ENCODE measurements at places on chromosomes 13 and 19. TPM values are rescaled to one million over a fixed set of nuclear protein-coding genes. Genes with fewer than 3 reads are reported as not detected.

The ZNF486 gene
- total RNA-seq, result 7.8 TPM

The CYSLTR2 gene
- not detected for total RNA-seq

The KLK12 gene
- not detected for total RNA-seq

The ZNF829 gene
- 4.9 TPM for total RNA-seq

The KLHL1 gene
- not detected for total RNA-seq

The DLL3 gene
- 1.5 TPM for total RNA-seq

The ZNF560 gene
- total RNA-seq, result 4.2 TPM

The SYNGR4 gene
- not detected for total RNA-seq

The C13orf42 gene
- total RNA-seq, result not detected

The WTIP gene
- 11.1 TPM for total RNA-seq

The NCR1 gene
- not detected for total RNA-seq

The LAIR2 gene
- total RNA-seq, result not detected

The CCL25 gene
- total RNA-seq, result not detected

The PSG7 gene
- total RNA-seq, result not detected

The CD177 gene
- total RNA-seq, result not detected

The TMPRSS9 gene
- 0.10 TPM for total RNA-seq

The LYL1 gene
- total RNA-seq, result 4.1 TPM

- DNase-seq, result no peak
Observed at GRCh38 chr13:50280441-50280937, 265.2 kb downstream of the KCNRG start.

GRCh38 chr13:112056739-112057438 lies 10.1 kb upstream of the SOX1 start:
- DNase-seq, result no peak

GRCh38 chr19:45917421-45918091 lies 3.0 kb upstream of the NANOS2 start:
- peak; percentile 24 for DNase-seq

DNA sequence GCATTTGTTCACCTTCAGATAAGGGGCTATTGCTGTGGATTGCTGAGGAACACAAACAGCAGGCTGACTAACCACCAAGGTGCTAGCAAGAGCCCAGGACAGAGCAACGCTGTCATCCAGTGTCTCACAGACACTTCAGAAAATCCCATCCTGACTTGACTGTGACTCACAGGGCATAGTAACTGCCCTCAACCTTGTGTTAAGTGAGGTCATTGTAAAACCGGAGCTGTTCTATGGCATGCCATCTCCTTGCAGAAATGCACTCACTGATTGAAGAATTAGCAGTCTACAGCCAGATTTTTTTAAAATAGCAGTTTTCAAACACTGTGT lies 51.1 kb downstream of the TNFRSF19 start:
- DNase-seq, result peak; percentile 84

- DNase-seq, result no peak
Observed at GRCh38 chr13:39244561-39245230, 206.4 kb downstream of the NHLRC3 start.

DNA sequence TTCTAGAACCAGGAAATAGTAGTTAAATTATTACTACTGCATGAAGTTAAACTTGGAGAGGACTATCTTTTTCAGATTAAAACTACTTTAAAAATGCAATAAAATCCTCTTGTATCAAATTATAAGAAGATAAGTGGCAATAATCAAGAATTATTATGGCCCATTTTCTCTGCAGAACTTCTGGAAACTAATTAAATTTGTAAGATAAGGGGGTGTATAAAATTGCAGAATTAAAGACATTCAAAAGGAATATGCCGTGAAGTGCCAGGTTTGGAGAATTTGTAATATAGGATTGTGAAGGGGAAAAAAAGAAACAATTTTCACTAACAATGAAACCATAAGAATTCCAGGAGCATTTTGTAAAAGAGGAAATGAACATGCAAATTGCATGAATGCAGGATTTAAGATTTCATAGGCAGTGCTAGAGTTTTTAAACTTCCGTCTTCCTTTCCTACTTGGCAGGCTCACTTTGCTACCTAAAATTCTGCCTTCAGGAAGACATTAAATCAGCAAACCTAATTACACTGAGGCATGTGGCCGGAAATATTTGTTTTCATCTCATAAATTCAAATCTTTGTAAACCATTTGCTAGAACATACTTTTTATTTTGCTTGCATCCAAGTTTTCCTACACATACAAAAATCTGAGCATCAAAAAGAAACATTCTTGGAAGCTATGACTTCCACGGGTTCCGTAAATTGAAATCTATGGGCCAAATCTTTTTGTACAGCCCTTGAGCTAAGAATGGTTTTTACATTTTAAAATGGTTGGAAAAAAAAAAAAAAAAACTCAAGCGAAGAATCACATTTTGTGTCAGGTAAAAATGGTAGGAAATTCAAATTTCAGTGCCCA lies 166.9 kb downstream of the DCLK1 start:
- no peak for DNase-seq

DNA sequence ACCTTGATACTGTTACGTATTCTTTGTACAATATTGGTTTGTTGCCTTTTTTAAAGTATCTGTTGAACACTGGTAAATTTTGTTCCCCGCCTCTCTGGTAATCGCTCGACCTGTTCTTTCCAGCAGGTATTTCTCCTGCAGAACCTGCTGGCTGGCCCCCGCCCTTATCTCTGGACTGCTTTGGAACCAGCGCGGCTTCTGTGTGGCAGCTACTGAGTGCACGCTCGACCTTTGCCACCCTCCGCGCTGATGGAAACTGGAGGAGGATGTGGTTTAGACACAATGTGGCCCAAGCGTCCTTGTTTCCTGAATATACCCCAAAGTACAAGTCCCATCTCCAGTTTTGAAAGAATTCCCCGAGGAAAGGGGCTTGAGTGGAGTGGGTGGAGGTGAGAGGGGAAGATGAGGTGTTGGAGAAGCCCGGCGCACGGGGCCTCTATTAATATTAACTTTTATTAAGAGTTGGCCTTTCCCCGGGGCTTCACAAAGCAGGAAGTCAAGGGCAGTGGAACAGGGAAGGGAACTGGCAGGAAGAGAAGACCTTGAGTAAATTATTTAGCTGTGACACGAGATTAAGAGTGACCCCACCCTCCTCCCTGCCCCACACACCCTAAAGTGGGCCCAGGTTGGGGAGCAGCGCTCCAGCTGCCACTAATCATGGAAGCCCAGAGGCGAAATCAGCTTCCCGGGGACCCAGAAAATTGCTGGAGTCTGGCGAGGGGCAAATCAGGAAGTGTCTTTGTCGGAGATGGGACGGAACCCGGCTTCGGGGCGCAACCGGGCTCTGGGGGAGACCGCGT lies 16.0 kb downstream of the CDX2 start:
- no peak for DNase-seq

- peak; percentile 51 for DNase-seq
Observed at GRCh38 chr13:50124536-50125303, 109.5 kb downstream of the KCNRG start.

DNA sequence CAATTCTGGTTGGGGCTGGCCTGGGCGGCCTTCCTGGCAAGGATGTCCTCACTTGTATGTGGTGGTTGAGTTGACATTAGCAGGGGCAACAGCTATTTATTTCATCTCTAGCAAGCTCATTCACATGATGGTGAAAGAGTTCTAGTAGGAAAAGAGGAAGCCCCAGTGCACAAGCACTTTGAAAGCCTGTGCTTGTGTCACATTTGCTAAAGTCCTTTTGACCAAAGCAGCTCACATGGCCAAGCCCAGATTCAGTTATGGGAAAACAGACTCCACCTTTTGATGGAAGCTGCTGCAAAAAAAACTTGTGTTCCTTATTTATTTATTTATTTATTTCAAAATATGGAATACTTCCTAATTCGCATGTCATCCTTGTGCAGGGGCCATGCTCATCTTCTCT lies 17.2 kb downstream of the GTF2F2 start:
- DNase-seq, result no peak

DNA sequence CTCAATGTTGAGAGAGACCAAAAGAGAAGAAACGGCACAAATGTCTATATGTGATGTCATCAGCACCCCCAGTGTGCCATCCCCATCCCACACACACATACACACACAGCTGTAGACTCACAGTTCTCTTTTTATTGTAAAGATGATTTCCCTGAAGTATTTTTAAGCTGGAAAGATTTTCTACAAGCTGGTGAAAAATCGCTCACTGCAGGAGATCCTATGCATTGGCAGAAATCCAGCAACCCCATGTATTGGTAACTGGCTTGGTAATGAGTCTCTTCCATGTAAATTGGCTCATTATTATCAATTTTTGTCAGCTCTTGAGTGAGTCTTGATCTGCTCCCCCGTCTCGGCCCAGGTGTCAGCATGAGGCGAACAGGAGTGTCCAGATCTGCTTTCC lies 107.1 kb upstream of the UQCRFS1 start:
- DNase-seq, result no peak

GRCh38 chr19:8334458-8335342 lies 8.4 kb downstream of the KANK3 start:
- DNase-seq, result peak; percentile 49

DNA sequence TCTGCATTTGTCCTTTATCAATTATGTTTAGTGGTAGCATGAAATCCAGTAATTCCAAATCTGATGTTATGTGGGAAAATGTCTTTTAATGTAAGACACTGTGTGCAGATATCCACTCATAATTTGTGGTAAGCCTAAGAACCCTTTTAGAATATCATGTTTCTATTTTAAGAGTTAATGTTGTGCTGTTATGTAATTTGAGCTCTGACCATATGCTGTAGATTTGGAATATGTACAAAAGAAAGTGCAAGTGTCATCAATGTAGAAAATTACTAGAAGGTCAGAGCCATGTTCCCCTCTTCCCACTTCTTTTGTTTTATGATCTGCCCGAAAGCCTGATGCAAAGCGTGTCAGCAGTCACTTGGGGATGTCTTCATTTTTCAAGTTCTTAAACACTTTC lies 44.5 kb downstream of the SCEL start:
- no peak for DNase-seq

- no peak for DNase-seq
Observed at GRCh38 chr13:33158816-33159215, 126.7 kb downstream of the STARD13 start.

GRCh38 chr13:112074139-112074865 lies 7.4 kb downstream of the SOX1 start:
- no peak for DNase-seq

DNA sequence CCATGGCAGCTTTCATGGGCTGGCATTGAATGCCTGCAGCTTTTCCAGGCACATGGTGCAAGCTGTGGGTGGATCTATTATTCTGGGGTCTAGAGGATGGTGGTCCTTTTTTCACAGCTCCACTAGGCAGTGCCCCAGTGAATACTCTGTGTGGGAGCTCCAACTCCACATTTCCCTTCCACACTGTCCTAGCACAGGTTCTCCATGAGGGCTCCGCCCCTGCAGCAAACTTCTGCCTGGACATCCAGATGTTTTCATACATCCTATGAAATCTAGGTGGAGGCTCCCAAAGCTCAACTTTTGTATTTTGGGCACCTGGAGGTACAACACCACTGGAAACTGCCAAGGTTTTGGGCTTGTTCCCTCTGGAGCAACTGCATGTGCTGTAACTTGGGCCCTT lies 450.6 kb downstream of the LMO7 start:
- DNase-seq, result no peak

DNA sequence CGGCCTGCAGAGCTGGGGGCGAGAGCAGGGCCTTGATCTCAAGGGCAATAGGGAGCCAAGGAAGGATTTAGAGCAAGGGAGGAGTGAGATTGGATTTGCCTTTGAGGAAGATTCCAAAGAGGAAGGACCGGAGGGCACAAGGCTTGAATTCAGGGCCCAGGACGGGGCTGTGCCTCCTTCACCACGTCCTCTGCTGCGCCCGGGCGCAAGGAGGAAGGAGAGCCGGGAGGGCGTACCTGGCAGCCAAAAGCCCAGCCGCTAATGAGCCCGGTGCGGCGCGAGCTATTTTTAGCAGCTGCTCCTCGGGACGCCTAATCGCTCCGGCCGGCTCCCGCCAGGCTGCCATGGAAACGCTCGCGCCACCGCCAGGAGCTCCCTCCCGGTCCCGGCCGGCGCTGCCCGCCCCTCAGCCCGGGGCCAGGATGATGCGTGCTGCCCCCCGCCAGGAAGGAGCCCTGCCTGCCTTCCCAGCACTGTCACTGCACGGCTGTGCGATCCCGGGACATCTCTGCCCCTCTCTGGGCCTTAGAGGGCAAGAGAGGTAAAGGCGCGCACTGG lies 31.3 kb downstream of the TINCR start:
- DNase-seq, result peak; percentile 61

GRCh38 chr13:33146843-33147611 lies 130.8 kb downstream of the KL start:
- no peak for DNase-seq

DNA sequence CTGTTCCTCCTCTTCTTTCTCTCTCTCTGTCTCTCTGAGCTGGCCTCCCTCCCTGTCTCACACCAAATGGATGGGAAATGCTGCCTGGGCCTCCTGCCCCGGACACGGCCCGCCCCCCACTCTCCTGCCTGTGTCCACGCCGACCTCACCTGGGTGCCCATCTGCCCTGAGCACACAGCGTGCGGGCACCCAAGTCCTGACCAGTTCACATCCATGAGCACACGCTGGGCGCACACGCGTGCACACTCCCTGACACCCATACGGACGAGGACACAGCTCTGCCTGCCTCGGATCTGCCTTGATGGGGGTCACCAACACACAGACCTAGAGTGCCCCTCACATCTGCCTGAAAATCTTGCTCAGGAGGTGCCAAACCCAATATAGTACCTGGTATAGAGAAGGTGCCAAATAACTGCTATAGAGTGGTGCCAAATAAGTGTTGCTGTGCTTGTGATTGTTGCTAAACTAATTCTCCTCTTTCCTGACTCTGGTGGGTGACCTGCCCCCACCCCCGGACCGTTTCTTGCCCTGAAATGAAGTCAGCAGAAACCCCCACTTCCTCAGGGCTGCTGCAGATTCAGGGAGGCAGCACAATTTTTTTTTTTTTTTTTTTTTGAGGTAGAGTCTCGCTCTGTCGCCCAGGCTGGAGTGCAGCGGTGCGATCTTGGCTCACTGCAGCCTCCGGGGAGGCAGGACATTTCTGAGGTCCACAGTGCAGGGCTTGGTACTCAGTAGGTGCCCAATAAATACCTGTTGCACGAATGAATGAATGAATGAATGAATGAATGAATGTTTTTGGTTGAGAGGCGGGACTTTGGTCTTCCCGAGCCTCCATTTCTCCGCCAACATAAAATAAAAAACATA lies 4.6 kb downstream of the NFIC start:
- no peak for DNase-seq

GRCh38 chr19:16587833-16588823 lies 15.9 kb upstream of the SLC35E1 start:
- DNase-seq, result no peak

- peak; percentile 85 for DNase-seq
Observed at GRCh38 chr13:48804821-48805601, 151.3 kb downstream of the CYSLTR2 start.

DNA sequence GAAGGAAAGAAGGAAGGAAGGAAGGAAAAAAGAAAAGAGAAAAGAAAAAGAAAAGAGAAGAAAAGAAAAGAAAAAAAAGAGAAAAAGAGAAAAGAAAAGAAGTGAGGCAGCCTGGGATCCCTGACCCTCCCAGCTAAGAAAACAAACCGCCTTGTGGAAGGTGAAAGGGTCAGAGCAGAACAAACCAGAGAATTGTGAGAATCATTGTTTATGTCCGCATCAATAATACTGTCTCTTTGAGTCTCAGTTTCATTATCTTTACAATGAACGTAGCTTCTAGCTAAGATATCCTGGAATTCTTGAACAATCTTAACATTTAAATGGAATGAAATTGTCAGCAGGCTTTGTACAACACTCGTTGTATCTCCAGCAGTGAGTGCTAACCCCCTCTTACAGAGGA lies 66.4 kb upstream of the SERP2 start:
- peak; percentile 66 for DNase-seq

- DNase-seq, result no peak
Observed at GRCh38 chr13:103388839-103389238, 322.6 kb upstream of the SLC10A2 start.

- DNase-seq, result no peak
Observed at GRCh38 chr13:58480061-58480460, 848.5 kb downstream of the PCDH17 start.

GRCh38 chr19:46299695-46300094 lies 2.9 kb downstream of the HIF3A start:
- no peak for DNase-seq

Measured in RPMI7951 (cell line).